Islet precursor cell (in vitro differentiated cells): ENCODE measurements at places on chromosomes 7 and 10.

GRCh38 chr10:77732213-77733003, 94.8 kb upstream of the KCNMA1 start:
- DNase-seq = no peak

DNA sequence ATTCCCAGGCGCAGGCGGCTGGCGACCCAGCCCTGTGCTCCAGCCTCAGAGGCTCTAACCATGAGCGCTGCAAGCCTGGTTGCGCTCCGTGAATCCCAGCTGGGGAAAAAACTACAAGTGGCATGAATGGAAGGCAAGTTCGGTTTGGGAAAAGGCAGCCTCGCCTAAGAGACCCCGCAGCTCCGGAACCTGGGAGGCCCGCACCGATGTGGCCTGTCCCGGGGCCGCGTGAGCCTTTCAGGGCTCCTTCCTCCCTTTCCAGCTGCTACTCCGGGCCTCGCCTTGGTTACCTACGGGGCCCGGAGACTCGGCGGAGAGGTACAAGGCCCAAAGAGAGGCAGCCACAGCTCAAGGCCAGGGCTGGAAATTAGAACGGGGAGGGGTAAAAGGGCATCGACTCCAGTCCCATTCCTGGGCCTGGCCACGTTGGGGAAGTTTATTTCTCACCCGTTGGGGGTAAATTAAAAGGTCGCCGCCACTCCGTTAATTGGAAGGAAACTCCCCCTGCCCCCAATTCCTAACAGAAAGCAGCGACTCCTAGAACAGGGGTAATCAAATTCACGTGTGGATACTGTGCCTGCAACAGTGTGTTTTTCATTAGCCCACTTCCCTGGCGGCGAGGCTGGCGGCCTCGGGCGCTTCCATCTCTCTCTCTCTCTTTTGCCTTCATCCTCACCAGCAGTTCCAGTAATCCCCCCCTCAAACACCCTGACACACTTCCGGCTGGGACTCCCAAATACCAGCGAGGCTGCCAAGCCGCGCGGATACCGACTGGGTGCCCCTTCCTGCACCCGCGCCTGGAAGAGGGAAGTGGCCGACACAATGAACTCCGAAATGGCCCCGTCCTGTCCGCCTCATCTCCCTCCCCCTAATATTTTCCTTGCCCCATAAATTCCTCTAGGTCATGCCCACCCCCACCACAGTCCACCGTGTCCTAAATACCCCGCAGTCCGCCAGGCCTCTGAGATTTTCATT, 1.5 kb upstream of the HOXA9 start:
- DNase-seq = peak; percentile 58

- DNase-seq = no peak
These were observed 25.6 kb downstream of the NRCAM start for GRCh38 chr7:108430664-108431063.

DNA sequence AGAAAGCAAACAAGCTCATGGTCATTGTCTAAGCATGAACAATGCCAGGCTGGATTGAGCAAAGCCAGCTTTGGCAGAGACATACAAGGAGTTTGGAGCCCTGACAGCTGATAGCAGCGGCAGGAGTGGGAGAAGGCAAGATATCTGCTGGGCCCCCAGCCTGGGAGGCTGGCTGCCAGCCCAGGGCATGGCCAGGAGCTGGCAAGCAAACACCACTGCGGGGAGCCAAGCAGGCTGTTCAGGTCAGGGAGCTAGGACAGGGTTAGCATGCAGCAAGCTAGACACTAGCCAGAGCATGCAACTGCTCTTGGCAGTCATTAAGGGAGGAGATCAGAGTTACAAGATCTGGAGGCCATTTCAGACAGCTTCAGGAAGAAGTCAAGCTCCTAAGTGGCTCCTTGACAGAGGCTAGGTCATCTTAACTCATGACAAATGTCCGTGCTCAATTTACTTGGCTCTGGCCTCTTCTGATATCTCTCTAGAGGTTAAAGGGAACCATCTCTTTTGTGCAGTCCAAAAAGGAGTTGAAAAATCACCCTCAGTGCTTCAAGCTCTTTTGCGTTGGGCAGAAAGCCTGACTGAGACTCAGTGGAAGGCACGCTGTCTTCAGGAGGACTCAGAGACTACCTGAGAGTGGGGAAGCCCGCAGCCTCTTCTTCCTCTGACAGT, 436.8 kb upstream of the C7orf33 start:
- peak; percentile 50 for DNase-seq

GRCh38 chr10:123478116-123478515, 188.0 kb upstream of the GPR26 start:
- no peak for DNase-seq

GRCh38 chr7:106050002-106050745, 61.9 kb downstream of the SYPL1 start:
- peak; percentile 76 for DNase-seq

GRCh38 chr7:4830176-4830575, 31.7 kb downstream of the PAPOLB start:
- peak; percentile 90 for DNase-seq

DNA sequence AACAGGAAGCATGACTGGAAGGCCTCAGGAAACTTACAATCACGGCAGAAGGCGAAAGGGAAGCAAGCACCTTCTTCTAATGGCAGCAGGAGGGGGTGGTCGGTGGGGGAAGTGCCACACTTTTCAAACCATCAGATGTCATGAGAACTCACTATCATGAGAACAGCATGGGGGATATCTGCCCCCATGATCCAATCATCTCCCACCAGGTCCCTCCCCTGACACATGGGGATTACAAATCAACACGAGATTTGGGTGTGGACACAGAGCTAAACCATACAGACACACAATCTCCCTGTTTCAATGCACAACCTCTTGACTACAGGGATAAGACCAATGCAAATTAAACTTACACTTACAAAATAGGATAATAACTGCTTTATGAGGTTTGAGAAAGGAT, 97.6 kb downstream of the SGMS1 start:
- DNase-seq = no peak

GRCh38 chr10:118439824-118440223, 97.7 kb upstream of the FAM204A start:
- no peak for DNase-seq
